ENCODE measurements at places on chromosomes 16 and 17.

GRCh38 chr17:78892936-78893379, 10.0 kb downstream of the CEP295NL start:
- DNase-seq: no peak

GRCh38 chr16:2798723-2799204, 494 bp downstream of the PRSS41 start:
- DNase-seq: no peak

DNA sequence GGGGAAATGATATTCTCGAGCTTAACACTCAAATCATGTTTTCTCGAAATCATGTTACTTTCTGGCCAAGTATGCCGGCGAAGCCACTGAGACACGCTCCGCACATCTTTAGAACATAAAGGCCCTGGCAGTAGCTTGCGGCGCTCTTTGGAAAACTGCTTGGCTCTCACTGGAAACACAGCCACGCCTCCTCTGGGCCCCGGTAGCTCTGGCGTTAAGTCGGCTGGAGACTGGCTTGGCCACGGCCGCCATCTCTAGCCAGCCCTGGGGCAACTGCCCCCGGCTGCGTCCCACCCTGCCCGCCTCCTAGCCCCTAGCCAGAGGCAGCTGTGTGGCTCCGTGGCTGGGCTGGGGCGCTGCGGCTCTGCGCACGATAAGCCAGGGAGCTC, 9.2 kb upstream of the BAIAP2 start:
- DNase-seq: no peak

GRCh38 chr17:45013021-45013997, 38.1 kb downstream of the DCAKD start:
- DNase-seq: no peak
